ENCODE measurements at places on chromosomes 5 and 9.
A peak's percentile ranks its signal among the peaks of the same experiment; 100 is the strongest.

DNA sequence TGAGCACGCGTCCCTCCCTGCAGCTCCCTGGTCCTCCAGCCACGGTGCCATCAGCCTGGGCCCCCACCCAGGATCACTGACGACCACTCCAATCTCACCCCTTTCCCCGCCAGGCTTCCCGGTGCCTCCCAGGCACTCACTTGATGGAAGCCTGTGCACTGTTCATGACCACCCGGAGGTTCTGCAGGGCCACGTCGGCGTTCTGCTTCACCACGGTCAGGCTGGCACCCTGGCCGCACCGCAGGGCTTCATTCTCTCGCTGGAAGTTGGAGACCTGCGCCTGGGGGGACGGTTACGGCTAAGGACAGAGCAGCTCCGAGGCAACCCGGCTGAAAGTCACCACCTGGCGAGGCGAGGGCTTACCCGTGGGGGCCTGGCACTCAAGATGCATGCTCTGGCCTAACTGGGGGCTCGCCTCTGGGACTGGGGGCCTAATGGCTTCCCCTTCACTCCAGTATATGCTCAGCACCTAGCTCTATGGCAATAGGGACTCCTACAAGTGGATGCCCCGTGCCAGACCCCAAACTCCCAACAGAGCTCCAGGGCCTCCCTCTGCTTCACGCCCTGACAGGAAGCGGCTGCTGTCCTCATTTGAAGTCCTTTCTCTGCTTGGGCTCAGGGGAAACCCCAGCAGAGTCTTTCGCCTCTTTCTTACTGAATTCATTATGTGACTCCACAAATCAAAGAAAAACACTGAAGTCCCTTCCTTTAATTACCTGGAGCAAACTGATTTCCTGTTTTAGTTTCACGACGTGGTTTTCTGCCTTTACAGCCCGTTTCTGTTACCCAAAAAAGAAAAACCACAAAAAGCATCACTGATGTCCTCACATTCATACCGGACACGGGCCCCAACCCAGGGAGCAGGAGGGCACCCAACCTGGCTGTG is 4.2 kb upstream of the SNAPC4 start:
- DNase-seq = no peak

- no peak for DNase-seq
Measured at GRCh38 chr5:107876261-107876660, 205.5 kb upstream of the EFNA5 start.

DNA sequence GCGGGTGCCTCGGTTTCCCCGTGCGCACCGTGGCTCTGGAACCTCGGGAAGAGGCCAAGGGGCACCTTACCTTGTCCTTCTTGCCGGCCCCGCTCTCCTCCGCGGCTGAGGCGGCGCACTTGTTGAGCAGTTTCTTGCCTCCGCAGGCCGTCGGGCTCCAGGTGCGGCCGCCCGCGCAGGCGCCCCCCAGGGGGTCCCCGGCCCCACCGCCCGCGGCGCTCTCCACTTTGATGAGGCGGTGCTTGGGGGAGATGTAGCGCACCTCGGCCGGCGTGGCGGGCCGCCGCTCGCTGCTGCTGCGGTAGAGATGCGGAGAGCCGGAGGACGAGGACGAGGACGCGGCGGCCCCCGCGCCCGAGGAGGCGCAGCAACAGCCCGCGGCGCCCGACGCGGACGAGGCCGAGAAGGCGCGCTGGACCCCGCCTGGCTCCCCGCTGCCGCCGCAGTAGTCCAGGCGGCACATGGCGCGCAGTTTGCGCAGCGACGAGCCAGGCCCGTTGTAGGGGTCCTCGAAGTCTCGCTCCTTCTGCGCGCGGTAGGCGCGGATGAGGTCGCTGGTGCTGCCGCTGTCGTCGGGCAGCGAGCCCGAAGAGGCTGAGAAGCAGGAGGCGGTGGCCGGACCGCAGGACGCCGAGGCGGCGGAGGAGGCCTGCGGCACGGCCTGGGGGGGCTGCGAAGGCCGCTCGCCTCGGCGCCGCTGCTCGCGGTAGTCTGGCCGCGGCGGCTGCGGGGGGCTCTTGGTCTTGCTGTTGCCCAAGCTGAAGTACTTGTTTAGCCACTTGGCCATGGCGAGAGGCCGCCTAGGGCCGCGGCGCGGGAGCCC is 957 bp downstream of the SHB start:
- DNase-seq = no peak

GRCh38 chr5:14489643-14490042 is 91.9 kb upstream of the OTULINL start:
- peak; percentile 70 for DNase-seq

GRCh38 chr5:166431456-166431855 is 1860.0 kb upstream of the WWC1 start:
- DNase-seq = peak; percentile 9

GRCh38 chr5:34487956-34488355 is 168.2 kb upstream of the RAI14 start:
- no peak for DNase-seq

DNA sequence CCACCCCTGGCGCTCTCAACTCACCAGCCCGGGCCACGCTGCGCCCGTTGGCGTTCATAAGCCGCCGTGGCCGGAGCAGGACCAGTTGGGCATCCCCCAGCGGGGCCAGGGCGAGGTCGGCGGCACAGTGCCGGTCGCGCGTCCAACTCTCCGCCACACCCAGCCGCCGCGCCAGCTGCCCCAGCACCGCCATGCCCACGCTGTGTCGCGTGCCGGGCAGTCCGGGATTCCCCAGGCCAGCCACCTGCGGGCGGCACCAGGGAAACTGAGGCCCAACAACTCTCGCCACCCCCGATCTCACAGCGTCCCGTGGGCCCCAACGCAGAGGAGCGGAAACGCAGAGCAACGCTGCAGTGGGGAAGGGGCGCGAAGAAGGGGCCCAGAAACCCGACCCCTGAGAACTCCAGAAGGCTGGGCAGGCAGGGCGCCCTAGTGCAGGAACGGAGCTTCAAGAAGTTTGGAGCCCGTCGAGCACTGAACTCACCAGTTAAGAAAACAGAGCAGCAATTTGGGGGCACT is 453 bp downstream of the PTRH1 start:
- DNase-seq = no peak

DNA sequence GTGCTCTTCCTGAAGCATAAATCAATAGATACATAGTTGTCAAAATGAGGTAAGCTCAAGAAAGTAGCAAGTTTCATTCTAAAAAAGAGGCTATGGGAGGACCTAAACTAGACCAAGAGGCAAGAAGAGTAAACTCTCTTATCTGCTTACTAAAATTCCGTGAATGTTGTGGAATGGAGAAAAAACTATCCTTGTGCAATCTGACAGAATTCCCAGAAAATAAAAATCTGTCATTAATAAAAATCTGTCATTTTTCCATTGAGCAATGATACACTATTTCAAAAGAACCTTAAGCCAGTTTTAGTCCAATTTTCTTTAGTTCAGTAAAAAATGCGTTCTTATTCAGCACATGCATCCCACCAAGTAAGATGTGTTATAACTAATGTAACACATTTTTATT is 15.9 kb upstream of the FANCC start:
- DNase-seq = no peak

- DNase-seq = no peak
Measured at GRCh38 chr5:97553604-97554452, 370.8 kb upstream of the RIOK2 start.

- DNase-seq = no peak
Measured at GRCh38 chr9:93684161-93684765, 107.9 kb downstream of the PHF2 start.

GRCh38 chr5:1368756-1369155 is 23.9 kb upstream of the CLPTM1L start:
- DNase-seq = no peak

- DNase-seq = no peak
Measured at GRCh38 chr5:95076395-95077185, 208.3 kb downstream of the MCTP1 start.

DNA sequence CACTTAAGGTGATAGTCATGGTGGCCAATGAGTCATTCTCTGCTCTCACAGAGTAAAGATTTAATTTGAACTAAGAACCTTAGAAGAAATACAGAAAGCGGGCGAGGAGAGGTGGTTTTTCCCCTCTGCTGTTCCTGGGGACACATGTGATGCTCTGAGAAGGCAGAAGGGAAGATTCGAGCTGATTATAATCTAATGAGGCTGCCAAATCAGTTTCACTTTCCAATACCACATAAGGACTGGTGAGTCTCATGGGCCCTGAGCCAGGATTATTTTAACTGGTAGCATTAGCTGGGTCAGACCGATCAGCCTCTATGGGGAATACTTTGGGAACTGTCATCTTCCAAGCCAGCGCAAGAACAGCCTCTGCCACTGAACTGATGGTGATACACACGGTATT is 116.5 kb downstream of the SLC1A3 start:
- no peak for DNase-seq

DNA sequence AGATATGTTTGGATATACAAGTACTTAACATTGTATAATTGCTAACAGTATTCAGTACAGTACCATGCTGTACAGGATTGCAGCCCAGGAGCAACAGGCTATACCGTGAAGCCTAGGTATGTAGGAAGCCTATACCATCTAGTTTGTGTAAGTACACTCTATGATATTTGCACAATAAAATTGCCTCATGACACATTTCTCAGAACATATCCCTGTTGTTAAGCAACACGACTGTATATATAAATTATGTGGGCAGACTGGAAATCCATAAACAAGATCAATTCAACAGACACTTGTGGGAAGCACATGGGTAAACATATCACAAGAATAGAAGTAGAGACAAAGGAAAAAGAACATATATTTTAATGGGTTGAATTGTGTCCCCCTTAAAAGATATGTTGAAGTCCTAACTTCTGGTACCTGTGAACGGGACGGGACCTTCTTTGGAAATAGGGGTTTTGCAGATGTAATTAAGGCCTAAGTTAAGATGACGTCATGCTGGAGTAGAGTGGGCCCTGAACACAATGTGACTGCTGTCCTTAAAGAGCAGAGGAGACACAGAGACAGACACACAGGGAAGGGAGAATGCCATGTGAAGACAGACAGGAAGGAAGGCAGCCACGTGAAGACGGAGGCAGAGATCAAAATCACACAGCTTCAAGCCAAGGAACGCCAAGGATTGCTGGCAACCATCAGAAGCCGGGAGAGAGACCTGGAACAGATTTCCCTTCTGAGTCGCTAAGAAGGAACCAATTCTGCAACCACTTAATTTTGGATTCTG is 76.3 kb downstream of the SCAI start:
- peak; percentile 13 for DNase-seq

DNA sequence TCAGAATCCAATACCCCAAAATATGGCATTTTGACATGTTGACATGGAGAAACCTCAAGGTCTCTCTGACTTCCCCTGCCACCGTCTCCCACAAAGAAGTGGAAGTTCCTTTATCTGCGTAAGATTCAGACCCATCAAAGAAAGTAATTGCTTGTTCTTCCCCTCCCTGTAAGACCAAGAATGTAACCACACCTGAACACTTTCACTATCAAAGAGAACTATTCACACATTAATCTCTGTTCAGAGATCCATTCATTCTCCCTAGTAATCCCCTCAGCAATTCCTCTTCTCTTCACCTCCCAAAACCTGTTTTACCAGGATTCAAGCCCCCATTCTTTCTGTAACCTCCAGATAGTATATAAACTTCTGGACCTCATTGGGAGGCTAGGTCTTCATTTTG is 4.1 kb upstream of the SLC1A1 start:
- no peak for DNase-seq

GRCh38 chr9:100427366-100428263 is 672 bp downstream of the MSANTD3 start:
- peak; percentile 71 for DNase-seq

GRCh38 chr9:118975736-118976135 is 393.5 kb downstream of the BRINP1 start:
- no peak for DNase-seq

DNA sequence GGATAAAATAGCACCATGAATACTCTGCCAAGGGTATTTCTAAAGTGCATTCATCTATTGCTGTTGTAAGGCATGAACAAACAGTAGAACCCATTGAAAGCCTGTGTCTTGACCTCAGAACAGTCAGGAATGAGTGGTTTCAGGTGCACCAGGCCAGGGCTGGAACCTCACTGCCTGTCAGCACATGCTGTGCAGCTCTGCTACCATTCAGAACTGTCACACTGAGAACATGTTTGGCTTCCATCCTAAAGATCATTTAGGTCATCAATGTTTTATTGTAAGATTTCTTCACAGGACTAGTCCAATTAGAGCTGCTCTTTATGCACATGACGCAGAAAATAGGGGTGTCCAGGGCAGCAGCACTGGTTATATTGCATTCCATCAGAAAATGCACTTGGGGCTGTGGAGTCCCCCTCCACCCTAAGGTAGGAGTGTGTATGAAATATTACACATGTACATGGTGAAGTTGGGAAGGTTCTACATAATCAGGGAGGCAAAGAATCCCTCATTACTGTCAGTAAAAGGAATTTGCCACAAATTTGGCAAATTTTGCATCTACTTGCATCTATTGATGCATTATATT is 408.0 kb downstream of the CTNND2 start:
- no peak for DNase-seq

DNA sequence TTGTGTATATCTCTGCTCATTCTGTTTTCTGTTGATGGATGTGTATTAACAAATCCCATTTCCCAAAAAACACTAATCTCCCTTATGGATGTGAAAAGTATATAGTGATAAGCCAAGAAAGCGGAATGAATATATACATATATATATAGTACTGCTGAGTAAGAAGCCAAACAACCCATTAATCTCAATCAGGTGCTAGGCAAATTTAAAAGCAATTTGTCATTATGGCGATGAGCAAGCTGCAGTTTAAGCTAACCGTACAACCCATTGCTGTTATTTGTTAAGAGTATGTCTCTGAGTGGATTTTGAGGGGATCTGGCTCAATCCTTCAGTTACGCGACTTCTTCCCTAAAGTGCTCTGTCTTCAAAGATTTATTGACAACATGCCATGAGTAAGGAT is 640.4 kb upstream of the ARRDC3 start:
- DNase-seq = no peak

DNA sequence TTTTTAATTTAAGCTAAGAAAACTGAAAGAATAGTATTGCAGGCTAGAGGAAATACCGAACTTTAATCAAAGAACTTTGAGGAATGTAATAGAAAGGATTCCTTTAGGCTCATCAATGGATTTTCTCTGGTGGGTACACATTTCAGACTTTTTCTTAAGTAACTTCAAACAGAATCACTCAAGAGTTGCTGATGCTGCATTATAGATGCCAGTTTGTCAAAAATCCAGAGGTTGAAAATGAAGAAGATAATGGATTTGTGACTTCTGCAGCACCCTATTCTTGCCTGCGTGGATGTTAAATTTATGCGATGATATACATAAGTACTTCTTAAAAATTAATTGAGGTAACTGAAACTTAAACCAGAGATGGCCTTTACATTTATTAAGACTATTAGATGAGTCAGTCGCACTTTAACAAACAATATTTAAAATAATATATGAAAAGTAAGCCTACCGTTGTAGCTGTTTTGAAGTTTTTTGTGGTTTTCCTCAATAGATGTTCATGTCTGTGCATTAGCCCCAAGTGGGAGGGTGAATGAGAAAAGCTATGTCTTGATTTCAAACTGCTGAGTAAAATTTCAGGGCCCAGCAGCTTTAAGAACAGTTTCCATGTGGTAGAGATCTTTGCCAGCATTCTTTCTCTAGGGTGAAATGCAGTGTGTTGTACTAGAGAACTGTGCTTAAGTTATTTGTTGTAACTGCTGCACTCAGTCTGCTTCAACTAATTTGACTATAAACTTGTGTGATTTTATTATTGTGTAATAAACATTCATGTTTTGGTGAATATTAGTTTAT is at the start of gene OGN:
Gene OGN, minus strand, starts transcription at position 537 of the 795 bp plus-strand sequence. CDS start 1,171 bp downstream, outside the sequence.
- no peak for DNase-seq

- DNase-seq = peak; percentile 86
Measured at GRCh38 chr9:137454145-137454596, 5.0 kb downstream of the NSMF start.

- DNase-seq = no peak
Measured at GRCh38 chr9:21836437-21837161, 34.2 kb downstream of the MTAP start.
